Suppressor macrophage treated with lipopolysaccharide for 1 hour (primary cell): ENCODE measurements at places on chromosomes 16 and 17.

- no peak for DNase-seq
Observed at GRCh38 chr17:2980904-2981246, 82.5 kb downstream of the OR1D5 start.

- DNase-seq = no peak
Observed at GRCh38 chr17:70869402-70870085, 700.2 kb downstream of the KCNJ2 start.

DNA sequence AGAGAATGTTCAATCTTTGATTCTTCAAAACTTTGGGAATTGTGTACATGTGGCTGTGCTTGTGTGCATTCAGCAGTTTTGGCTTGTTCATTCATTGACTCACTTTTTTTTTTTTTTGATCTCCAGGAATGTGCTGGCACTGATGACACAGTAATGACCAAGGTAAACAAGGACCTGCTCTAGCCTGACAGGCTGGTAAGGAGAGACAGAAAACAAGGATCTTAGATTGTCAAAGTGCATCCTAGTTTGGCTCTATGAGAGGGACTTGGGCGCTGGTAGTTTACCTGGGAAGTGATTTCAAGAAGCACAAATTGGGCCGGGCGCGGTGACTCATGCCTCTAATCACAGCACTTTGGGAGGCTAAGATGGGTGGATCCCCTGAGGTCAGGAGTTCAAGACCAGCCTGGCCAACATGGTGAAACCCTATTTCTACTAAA, 233.1 kb upstream of the WSCD1 start:
- no peak for DNase-seq

DNA sequence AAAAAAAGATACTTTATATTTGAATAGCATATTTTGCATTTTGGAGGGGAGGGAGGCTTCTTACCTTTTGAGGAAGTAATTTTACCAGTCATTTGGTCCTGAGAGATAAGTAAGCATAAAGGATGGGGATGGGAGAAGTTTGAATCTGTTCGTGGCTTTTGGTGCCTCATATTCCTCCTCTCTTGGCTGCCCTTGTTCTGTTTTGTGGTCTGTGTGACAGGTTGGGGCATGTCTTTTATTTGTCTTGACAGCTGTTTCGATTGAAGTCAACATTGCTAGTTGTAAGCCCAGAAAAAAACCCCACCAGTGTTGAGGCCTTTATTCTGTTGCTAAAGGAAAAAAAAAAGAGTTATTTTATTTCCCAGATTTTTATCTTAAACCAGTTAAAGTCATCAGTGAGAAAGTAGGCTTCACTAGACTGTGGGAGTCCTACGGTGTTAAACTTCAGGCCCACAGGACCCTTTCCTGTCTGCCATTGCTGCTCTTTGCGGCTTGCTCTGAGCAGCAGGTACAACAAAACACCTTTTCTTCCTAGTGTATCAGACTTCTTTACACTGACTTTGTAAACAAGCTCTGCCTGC, 11.4 kb downstream of the SLC7A6 start:
- DNase-seq = no peak

- no peak for DNase-seq
Observed at GRCh38 chr17:36942019-36942599, 4.8 kb downstream of the LHX1 start.

DNA sequence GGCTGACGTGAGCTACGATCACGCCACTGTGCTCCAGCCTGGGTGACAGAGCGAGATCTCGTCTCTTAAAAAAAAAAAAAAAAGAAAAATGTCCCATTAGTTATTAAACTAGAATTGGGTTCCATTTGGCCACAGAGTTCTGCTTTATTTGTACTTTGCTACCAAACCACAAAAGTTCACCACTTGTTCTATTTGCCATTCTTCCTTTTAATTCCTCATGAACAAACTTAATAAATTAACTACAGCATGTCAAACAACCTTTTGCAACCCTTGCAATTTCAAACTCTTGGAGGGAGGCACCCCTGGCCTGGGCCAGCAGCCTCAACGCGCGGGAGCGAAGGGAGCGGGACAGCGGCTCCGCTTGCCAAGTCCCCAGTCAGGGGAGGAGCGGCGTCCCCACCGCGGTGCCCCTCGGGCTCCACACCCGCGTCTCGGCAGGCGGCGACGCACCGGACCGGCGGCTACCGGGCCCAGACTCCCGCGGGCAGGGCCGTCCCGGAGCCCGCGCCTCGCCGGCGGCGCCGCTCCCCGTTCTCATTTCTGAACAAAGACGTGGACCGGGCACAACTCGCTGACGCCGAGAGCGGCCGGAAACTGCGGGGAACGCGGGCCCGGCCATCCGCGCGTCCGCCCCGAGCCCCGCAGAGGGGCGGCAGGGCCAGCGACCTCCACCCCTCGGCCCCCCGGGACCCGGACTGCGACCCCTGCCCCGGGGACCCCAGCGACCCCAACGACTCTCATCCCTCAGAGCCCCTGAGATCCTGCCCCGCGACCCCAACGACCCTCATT, 775 bp downstream of the CYTH1 start:
- peak; percentile 52 for DNase-seq
